ENCODE measurements at places on chromosomes 12 and 14. TPM values are rescaled to one million over a fixed set of nuclear protein-coding genes. Genes with fewer than 3 reads are reported as not detected.

DNA sequence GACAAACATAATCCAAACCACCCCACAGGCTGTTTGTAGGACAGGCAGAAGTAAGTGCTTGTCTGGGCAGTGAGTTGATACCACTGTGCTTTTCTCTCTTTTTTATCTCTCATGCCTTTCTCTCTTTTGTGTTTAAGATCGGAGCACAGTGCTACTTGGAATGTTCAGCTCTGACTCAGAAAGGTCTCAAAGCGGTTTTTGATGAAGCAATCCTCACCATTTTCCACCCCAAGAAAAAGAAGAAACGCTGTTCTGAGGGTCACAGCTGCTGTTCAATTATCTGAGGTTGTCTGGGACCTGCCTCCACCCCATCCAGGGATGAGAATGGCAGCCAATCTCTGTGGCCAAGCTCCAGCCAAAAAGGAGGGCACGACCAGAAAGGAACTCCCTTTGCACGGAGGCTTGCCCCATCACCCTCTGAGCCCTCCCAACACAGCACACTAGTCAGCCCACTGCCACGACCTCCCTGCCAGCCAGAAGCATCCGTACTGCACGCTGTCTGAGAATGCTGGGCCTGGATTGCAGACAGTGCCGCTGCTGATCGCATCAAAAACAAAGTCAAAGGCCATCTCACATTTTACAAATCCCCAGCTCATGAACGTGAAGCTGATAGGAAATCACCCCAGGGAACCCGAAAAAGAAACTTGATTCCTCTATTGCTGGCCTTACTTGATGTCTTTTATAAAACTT is 27.8 kb downstream of the GPHB5 start:
- DNase-seq, result no peak

GRCh38 chr12:16330560-16330959 is 16.9 kb upstream of the MGST1 start:
- no peak for DNase-seq

DNA sequence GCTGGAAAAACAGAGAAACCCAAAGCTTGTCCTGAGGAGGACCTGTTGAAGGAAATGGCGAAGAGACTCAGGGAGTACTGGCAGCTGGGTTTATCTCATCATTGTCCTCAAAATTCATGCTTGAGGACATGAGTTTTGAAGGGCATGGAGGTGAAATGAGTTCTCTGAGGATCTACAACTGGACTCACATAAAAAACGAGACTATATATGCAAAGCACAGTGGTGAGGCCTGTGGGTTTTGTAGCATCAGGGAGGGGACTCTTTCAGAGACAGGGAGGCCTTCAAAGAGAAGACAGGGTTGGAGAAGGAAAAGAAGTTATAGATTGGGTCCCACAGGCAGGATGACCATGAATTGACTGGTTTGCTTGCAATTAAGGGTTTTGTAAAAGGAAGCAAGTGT is 71.3 kb upstream of the SCN8A start:
- DNase-seq, result no peak

DNA sequence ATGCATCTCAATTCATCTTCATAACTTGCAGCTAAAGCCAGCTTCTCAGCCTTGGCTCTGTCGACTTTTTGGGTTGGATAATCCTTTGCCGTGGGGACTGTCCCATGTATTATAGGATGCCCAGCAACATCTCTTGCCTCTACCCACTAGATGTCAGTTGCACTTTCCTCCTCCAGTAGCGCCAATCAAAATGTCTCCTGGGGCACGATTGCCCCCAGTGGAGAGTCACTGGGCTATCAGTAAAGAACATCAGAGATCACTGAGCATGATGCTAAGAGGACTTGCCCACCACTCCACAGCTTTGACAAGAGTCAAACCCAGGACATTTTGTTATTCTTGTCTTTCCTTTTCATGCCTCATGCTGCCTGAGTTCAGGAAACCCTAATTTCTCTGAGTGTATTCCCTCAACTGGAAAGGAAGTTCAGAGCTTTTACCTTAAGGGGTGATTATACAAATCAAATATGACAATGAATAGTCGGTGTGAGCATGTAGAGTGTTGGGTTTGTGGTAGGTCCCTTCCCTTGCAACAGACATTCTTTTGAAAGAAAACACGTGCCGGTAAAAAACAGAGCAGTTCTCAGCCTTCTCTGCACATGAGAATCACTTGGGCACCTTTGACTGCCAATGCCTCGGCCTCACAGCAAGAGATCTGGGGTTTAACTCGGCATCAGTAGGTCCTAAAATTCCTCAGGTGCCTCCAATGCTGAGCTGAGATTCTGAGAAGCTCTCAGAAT is 980.6 kb downstream of the VRK1 start:
- DNase-seq, result no peak

GRCh38 chr12:55681142-55682077 is 26.3 kb downstream of the ITGA7 start:
- peak; percentile 42 for DNase-seq

GRCh38 chr12:27937768-27938167 is 34.8 kb downstream of the PTHLH start:
- no peak for DNase-seq

DNA sequence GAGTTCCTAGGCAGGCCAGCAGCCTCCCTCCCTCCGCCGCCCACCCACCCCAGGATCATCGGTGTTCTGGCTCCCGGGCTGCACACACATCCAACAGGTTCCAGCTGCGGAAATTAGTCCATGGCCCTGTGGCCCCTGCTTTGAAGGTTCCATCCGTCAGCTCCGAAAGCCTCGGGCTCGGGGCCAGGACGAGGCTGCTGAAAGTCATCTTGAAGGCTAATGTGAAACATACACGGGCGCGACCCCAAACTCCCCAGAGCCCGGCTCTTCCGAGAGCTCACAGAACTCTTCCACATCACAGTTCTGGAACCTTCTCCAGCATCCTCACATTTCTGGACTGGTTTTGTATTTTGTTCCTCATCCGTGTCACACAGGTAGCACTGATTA is 19.8 kb downstream of the KDM2B start:
- no peak for DNase-seq

DAO gene
- not detected for total RNA-seq

CD163L1 gene
- total RNA-seq, result 5.7 TPM

NRXN3 gene
- total RNA-seq, result 44.8 TPM

Measured in frontal cortex (tissue), 4 donors.